GM23248 (cell line): ENCODE measurements at places on chromosomes 7 and 10.
A peak's percentile ranks its signal among the peaks of the same experiment; 100 is the strongest.

DNA sequence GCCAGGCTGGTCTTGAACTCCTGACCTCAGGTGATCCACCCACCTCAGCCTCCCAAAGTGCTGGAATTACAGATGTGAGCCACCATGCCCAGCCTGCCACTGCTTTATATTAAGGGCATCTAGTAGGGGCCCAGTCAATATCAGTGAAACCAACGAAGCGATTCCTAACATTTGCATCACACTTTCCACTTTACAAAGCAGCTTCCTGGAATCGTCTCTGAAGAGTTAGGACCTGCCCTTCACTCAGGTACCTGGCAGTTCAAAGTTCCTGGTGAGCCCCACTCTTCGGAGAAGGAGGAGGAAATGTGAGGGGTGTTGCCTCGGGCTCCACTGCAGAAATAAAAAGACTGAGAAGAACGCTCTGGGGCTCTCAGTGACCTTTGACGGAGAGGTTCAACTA lies 31.1 kb upstream of the EZH2 start:
- no peak for DNase-seq

GRCh38 chr10:117424883-117425649 lies 49.8 kb upstream of the PDZD8 start:
- no peak for DNase-seq

DNA sequence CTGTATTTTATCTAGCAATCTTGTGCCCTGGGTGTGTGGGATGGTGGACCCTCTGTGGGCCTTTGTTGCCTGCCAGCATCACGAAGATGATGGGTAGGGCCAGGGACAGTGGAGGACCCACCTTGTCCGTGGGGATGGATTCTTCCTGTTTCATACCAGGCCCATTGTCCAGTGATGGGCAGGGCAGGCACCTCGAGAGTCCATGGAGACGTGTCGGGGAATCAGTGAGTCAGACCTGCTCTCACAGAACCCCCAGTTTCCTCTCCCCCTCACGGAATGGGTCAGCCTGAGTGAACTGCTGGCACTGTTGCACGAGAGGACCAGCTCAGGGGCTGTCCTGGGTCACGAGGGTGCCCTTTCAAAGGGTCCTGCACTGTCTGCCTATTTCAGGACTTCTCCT lies 401.2 kb downstream of the RPS24 start:
- DNase-seq = no peak

DNA sequence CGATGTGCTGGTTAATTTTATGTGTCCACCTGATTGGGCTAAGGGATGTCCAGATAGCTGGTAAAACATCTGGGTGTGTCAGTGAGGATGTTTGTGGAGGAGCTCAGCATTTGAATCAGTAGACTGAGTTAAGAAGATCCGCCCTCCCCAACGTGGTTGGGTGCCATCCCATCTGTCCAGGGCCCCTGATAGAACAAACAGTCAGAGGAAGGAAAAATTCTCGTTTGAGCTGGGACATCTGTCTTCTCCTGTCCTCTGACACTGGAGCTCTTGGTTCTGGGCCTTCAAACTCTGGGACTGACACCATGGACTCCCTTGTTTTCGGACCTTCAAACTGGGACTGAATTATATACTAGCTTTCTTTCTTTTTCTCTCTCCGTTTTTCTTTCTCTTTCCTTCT lies 59.6 kb downstream of the CARD11 start:
- no peak for DNase-seq

DNA sequence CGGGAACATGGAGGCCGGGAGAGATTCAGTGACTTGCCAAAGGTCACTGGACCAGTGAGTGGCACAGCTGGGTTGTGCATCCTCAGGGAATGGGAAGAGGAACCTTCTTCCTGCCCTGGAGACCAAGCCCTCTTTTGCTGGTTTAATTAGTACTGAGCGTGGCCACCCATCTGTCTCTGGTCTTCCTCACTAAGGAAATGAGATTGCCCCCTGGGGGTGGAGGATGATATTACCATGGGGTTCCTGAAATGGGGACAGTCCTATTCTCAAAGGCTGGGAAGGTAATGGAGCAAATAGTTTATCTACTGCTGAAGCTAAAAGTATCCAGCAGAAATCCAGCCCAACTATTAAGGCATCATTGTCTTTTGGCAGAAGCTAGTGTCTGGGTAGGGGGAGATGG lies 98.6 kb upstream of the FGFR2 start:
- peak; percentile 7 for DNase-seq

DNA sequence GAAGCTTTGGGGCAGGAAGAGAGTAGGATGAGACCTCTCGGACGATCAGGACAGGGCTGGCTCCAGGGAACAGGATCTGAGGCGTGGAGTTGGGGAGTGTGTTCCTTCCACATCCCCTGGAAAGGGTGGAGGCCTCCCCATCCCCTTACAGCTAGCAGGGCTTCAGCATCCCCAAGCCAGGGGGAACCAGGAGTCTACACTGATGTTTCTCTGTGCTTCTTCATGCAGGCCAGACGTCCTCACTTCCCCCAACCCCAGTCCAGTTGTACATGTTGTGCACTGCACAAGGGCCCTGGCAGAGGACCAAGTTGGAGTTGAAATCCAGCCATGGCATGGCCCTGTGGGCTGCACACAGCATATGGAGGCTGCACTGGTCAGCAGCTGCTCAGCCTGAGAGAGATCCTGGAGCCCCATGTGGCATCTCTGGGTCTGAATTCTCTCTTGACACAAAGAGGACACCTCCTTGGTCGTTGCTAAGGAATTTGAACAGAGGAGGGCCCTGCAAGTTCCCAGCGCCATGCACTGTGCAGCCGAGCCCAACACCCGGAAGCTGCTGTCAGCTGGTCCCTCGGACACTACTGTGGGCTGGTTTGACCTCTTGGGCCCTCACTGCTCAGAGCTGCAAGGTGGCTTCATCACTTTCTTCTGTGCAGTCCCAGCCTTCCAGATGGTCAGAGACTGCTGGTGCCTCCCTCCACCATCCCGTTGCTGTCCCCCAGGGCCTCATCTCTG lies 181.1 kb downstream of the DNAJB6 start:
- DNase-seq = no peak

- no peak for DNase-seq
These were observed 73.1 kb downstream of the CRPPA start for GRCh38 chr7:16348251-16348650.

DNA sequence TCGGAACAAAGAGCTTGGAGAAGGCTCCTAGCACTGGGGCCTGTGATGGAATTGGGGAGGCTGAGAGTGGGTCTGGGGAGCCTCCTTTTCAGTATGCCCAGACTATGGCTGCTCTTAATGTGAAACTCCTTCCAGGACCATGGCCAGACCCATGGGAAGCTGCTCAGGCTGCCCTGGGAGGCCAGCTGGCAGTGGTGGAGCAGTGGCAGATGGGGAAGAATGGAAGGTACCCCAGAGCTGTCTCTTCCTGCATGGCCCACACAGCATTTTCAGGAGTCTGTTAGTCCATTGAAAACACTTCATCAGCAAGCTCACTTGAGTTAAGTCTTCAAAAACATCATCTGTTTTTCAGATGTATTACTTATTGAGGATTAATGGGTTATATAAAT lies 18.5 kb downstream of the NACAD start:
- no peak for DNase-seq

- no peak for DNase-seq
These were observed 109.0 kb downstream of the COL28A1 start for GRCh38 chr7:7426676-7427075.

GRCh38 chr10:92342796-92343195 lies 51.8 kb downstream of the MARCHF5 start:
- DNase-seq = peak; percentile 52

- no peak for DNase-seq
These were observed 11.2 kb upstream of the ARPC1A start for GRCh38 chr7:99314504-99314903.

- peak; percentile 88 for DNase-seq
These were observed 70.3 kb upstream of the MXI1 start for GRCh38 chr10:110137142-110137545.

DNA sequence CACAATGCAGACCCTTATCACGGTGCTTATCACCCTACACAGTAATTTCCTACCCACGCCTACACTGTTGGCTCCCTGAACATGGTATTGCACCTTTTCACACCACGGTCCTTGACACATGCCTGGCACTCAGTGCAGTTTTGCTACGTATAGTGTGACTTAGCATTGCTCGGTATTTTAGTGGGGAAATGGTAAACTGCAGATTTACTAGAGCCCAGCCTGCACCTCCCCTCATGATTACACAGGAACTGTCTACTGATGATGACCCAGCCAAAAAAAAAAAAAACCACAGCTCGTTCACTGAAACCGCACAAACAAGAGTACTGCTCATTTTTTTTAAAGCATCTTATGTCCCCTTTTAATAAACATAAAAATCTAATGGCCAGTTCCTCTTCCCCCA lies 124.2 kb upstream of the ZNF746 start:
- no peak for DNase-seq

- DNase-seq = no peak
These were observed 519.1 kb upstream of the AKR1E2 start for GRCh38 chr10:4306871-4307270.

DNA sequence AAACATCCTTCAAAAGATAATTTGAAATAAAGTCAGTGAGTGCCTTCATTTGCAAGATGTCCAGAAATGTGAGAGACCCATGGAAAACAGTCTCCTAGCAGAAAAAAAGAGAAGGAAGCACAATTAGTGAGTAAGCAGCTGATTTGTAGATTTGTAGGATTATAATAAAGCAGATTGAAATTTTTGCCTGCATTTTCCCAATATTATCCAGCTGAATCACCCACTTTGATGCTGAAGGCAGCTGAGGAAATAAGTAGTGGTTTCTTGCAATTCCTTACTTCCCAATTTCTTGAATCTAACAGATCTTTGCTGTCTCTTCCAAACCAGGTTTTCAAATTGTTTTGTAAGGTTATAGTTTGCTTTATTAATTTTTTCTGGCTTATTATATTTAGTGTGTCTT lies 181.4 kb downstream of the GNAT3 start:
- DNase-seq = peak; percentile 61

GRCh38 chr7:8277394-8277982 lies 15.5 kb upstream of the ICA1 start:
- no peak for DNase-seq

DNA sequence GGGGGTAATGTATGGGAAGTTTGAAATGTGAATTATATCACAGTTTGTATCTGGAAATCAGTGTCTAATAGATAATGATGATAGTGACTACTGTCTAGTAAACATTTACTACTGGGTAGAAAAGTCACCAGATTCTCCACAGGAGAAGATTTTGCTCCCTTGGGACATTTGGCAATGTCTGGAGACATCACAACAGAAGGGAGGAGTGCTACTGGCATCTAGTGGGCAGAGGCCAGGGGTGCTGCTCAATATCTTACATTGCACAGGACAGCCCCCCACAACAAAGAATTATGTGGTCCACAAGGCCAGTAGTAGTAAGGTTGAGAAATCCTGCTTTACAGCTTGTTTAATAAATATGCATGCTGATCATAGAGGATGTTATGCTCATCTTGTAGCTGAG lies 92.3 kb upstream of the PRPS1L1 start:
- DNase-seq = peak; percentile 42

- no peak for DNase-seq
These were observed 329.2 kb downstream of the BBS9 start for GRCh38 chr7:33458581-33458980.
